ENCODE measurements at places on chromosomes 12 and 14.
A peak's percentile ranks its signal among the peaks of the same experiment; 100 is the strongest.

DNA sequence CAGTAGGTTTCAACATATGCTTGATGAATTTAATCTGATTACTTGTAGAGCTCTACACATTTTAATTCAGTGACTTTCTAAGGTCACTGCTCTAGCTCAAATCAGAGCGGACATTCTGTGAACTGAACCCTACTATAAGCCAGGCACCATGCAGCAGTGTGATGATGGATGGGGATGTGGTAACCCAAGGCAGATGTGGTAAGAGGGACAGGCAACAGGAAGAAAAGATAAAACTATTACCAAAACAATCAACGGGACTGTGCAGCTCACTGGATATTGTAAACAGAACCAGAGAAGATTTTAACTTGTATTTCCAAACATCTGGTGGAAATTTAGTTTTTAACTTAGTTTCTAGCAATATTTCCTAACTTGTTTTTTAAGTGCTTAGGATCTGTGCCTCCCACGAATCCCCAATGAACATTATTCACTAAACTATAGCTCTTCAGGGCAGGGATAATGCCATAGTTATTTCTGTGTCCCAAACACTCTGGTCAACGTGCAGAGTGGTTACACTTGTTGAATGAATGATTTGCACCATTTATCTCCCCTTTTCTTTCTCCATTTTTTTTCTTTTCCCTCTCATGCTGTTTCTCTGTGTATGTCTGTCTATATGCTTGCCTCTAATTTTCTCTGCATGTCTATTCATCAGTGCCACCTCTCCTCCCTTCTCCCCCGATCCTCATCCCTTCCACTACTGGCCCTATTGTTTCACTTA is 3.0 kb downstream of the ERO1A start:
- peak; percentile 60 for DNase-seq

GRCh38 chr12:75525263-75525662 is 13.9 kb upstream of the KRR1 start:
- DNase-seq: no peak

GRCh38 chr12:21697904-21698630 is 40.4 kb upstream of the LDHB start:
- DNase-seq: no peak

DNA sequence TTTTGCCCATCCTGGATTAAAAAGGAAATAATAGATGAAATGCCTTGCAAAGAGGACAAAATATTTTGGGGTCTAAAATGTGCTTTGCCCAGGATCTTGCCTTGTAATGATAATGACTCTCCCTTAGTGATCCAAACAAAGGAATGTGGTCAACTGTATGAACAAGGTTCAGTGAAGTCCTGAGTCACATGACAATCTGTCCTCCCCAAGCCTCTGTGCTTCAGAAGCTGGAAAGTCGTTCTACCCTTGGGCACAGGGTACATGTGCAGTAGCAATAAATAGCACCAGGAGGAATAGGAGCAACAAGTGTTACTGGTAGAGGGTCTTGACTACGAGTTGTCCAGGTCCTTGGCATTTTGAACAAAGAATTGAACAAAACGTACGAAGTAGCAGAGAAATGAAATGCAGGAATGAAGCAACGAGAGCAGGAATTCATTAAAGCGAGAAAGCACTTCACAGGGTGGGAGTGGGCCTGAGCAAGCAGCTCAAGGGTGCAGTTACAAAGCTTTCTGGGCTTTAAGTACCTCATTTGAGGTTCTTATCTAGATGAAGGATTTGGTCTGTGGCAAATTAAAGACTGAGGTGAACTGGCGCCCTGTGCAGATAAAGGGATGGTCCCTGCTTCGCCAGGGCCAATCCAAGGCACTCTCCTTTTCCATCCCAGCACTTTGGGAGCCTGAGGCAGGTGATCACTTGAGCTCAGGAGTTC is 65.8 kb downstream of the RESF1 start:
- DNase-seq: no peak

DNA sequence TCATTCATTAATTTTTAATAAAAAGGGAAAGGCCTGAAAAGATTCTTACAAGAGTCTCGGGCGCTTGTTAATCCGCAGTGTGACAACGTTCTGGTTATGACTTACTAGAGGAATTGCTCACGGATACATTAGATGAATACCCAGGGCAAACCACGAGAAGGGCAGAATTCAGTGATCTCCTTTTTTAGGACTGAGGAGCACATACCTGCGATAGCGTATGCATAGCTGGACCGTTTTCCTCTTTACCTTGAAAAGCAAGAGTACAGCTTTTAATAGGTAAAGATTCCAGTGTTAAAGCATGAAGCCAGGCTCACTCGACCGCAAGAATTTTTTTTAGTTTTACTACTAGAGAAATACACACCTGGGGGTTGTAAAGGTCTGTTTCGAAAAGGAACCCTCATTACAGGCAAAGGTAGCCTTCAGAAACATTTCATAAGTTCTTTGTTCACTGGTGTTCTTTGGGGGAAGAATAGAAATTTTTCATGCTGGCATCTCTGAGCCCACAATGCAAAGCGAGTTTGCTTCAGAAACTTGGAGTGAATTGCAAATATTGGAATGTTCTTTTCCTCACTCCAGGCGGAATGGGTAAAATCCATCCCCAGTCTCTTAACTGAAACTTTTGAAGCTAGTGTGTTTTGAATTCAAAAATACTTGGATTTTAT is 953 bp downstream of the MAPK1IP1L start:
- DNase-seq: no peak

- DNase-seq: no peak
These were observed 38.1 kb upstream of the C12orf50 start for GRCh38 chr12:88067301-88067700.

DNA sequence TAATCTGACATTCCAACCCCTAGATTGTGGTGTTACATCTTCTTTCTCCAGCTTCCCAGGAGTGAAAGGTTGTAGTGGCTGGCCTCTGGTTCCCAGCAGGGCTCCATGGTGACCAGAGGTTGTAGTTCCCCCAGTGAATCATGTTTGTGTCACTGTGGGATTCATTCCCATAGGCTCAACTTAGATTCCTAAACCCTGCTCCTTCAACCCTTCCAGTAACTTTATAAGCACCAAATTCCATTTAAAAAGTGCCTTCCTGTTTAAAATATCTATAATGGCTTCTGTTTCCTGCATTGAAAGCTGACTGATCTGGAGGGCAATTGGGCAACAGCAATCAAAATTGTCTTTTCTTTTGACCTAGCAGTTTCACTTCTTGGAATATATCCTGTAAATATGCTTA is 40.5 kb upstream of the TBC1D15 start:
- DNase-seq: no peak

DNA sequence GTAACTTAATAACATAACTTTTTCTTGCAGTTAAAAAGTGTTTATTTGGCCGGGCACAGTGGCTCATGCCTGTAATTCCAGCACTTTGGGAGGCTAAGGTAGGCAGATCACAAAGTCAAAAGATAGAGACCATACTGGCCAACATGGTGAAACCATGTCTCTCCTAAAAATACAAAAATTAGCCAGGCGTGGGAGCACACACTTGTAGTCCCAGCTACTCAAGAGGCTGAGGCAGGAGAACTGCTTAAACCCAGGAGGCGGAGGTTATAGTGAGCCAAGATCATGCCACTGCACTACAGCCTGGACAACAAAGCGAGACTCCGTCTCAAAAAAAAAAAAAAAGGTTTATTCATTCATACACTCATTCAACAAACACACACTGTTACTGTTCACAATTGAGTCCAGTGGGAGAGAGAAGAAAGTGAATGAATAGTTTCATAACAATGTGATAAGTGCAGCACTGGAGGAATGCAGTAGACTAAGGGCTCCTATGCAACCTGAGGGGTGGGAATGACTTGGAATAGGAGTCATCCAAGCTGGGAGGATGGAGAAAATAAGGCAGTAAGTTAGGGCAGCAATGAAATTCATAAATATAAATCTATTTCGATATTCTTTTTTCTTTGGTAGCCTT is 19.8 kb downstream of the DAD1 start:
- DNase-seq: no peak

- DNase-seq: no peak
These were observed 70.3 kb downstream of the TBX5 start for GRCh38 chr12:114335607-114336006.

DNA sequence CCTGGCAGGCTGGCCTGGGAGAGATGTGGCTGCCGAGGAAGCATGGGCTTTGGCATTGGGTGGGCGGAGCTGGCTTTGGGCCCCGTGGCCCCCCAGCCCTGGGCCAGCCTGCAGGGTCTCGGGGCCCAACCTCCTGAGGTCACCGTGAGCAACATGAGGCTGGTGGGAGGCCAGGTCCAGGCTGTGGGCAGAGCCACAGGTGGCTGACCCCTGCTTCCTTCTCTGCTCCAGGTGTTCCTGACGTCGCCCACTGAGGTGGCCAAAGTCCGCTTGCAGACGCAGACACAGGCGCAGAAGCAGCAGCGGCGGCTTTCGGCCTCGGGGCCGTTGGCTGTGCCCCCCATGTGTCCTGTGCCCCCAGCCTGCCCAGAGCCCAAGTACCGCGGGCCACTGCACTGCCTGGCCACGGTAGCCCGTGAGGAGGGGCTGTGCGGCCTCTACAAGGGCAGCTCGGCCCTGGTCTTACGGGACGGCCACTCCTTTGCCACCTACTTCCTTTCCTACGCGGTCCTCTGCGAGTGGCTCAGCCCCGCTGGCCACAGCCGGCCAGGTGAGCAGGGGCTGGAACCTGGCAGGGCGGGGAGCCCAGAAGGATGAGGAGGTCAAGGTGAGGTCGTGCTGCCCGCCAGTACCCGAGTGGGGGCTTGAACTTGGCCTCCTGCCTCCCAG is 5.5 kb downstream of the SLC25A47 start:
- DNase-seq: no peak

GRCh38 chr12:71865166-71865713 is 25.7 kb downstream of the TBC1D15 start:
- no peak for DNase-seq

GRCh38 chr14:72715215-72715849 is 178.6 kb downstream of the DPF3 start:
- DNase-seq: no peak

DNA sequence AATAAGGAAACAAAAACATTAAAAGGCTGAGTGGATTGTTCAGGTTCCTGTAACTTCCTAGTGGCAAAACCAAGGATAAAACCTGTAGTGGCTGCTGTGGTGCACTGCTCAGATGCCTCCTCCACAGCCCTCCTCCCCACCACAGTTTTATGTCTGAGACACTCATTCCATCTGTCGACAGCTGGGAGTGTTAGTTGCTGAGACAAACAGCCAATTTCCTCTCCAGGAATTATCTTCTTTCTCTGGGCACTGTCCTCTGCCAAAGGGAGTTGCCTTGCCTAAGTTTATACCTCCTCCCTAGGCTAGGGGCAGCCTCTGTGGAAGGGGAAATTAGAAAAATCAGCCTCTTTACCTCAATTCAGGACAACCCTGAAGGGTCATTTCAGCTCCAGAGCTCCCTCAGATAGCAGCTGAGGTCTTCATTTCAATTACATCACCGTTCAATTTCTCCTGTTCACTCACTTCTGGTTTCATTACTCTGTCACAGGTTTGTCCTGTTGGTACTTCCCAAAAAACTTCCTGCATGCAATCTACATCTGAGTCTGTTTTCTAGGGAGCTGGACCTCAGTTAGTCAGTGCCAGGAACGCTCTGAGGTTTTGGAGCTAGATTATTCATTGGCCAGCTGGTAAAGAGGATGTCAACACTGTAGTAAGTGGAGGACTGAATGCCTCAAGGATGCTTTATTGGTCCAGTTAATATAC is 74.9 kb upstream of the ATP2B1 start:
- DNase-seq: no peak

- DNase-seq: no peak
These were observed 57.5 kb upstream of the GARIN2 start for GRCh38 chr14:67131691-67132090.

DNA sequence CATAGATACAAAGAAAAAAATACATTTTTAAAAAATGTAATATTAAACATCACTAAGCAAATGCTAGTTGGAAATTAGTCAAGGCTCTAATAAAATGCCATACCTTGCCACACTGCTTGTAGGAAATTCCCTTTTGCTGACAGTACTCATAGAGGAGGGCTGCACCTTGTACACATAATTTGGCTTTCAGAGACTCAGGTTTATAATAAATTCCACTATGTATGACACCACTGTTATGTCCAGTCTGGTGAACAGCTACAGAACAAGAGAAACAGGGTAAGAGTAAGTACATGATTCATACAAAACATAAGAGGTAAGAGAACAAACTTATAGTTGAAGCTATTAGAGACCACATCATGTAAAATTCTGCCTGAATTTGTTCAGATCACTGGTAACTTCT is 10.1 kb downstream of the L2HGDH start:
- no peak for DNase-seq

- DNase-seq: no peak
These were observed 5.3 kb downstream of the RNF34 start for GRCh38 chr12:121405211-121405610.

DNA sequence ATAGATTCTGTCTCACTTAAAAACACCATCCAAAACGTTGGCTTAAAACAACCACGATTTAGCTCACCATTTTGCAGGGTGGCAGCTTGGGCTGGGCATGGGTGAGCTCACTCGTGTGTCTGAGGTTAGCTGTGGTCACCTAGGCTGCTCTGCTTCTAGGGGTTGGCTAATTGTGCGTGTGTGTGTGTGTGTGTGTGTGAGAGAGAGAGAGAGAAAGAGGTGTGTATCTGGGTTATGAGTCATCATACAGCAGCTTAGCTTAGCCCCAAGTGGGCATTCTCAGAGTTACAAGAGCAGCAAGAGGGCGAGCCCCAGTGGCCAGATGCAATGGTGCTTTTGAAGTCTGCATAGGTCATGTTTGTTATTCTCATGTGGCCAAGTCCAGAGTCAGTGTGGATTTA is 6.0 kb downstream of the FBXW8 start:
- peak; percentile 61 for DNase-seq

GRCh38 chr12:124568431-124569374 is 1.3 kb upstream of the NCOR2 start:
- no peak for DNase-seq

DNA sequence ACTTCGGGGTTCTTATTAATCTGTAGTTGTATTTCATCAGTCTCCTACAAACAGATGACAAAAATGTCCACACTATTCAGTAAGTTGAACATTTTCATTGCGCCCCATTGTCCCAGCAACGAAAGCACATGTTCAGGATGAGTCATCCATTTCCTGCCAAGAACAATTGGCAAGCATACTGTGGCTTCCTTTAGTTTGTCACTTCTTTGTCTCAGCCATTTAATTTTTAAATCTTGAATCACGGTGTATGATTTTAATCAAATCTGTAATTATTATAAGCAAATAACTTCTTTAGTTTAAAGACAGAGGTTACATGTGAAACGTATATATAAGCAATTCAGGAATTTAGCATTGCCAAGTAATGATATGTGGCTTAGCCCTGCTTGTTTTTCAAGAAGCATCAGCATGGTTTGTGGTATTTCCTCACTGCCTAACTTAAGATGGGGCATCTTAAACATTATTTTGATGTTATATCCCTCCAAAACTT is 211.3 kb upstream of the KRR1 start:
- DNase-seq: peak; percentile 52

All from activated CD4-positive, alpha-beta T cell treated with anti-CD3 and anti-CD28 coated beads, Interleukin-2, amount 10 ng/mL, durations not matched to agents 7 days and 5 days (primary cell).